Left lung (tissue), 14 donors: ENCODE measurements at places on chromosomes 2 and 18. TPM values are rescaled to one million over a fixed set of nuclear protein-coding genes. Genes with fewer than 3 reads are reported as not detected.

- no peaks in the 10 kb centered on the region for H3K4me1 ChIP-seq
- H3K36me3 ChIP-seq, result no peaks in the 10 kb centered on the region
- no peaks in the 10 kb centered on the region for H3K27me3 ChIP-seq
- DNase-seq, result no peak
Measured at GRCh38 chr2:75190271-75190990, 8.9 kb downstream of the TACR1 start.

The KCNJ3 gene
- total RNA-seq, result not detected

DNA sequence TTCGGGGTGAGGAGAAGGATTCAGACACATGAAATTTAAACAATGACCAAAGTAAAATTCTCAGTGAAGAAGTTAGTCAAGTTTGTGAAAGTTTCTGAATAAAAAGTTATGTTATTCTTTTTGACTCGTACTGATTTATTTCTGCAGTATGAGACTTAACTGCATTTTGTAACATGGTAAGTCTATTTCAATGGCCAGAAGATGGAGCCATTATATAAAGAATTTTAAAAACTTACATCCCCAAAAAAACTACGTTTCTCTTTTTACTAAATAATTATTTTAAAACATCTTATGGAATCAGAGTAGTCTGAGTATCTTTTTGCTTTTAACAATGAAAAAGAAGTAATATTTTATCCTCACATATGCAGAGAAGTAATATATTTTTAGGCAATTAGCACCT, 51.4 kb upstream of the SCN1A start:
- no peak for DNase-seq
- no peak overlapping the region for H3K4me3 ChIP-seq
- no peaks in the 10 kb centered on the region for H3K4me1 ChIP-seq
- no peak overlapping the region for H3K27ac ChIP-seq
- H3K36me3 ChIP-seq, result no peaks in the 10 kb centered on the region
- no peaks in the 10 kb centered on the region for H3K27me3 ChIP-seq

- DNase-seq, result no peak
- H3K36me3 ChIP-seq, result no peaks in the 10 kb centered on the region
- peaks cover 53% of the 10 kb centered on the region for H3K27me3 ChIP-seq
Measured at GRCh38 chr2:236876642-236877041, 209.0 kb upstream of the COPS8 start.

DNA sequence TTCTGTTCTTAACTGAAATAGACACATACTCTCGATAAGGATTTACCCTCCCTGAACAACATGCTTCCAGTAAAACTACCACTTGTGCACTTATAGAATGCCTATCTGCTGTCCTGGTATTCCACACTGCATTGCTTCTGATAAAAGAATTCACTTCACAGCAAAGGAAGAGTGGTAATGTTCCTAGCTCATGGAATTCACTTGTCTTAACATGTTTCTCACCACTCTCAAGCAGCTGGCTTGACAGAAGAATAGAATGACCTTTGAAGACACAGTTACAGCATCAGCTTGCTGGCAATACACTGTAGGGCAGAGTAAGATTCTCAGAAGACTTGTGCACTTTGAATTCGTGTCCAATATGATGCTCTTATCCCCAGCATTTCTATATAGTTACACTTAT, 524.1 kb upstream of the CNTNAP5 start:
- no peak overlapping the region for H3K4me3 ChIP-seq
- DNase-seq, result no peak
- H3K36me3 ChIP-seq, result no peaks in the 10 kb centered on the region
- no peaks in the 10 kb centered on the region for H3K4me1 ChIP-seq
- no peak overlapping the region for H3K27ac ChIP-seq

The PMAIP1 gene
- 3.0 TPM for total RNA-seq

DNA sequence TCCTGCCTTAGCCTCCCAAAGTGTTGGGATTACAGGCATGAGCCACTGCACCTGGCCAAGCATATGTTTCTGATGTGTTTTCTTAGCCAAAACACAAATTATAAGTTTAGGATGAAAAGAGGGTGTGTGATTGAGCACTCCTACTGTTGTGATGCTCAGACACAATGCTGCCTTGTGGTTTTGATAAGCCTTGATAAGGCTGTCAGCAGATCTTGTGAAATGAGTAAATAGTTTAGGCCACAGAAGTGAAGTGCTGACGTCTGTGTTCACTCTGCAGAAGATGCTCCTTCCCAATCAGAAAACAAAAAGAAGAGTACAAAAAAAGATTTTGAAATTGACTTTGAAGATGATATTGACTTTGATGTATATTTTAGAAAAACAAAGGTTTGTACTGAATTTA, 24.3 kb downstream of the NCAPH start:
- H3K4me3 ChIP-seq, result no peak overlapping the region
- peaks cover 18% of the 10 kb centered on the region for H3K36me3 ChIP-seq
- DNase-seq, result no peak
- no peak overlapping the region for H3K27ac ChIP-seq

DNA sequence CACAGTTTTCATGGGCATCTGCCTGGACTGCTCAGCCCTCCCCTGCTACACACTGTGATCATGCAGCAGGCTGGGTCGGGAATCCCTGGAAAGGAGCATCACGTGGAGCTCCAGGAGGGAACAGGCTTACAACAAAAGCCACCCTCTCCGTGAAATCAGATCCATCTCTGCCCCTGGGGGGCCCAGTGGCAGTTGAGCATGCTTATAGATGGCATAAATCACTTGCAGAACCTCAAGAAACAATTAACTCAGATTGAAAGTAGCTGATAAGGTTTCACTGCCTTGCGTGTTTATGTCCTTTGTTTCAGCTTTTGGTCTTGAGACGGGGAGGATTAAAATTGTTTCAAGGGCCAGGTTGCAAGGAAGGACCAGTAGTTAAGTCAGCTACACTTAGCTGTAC, 354.8 kb upstream of the MEIS1 start:
- no peaks in the 10 kb centered on the region for H3K27me3 ChIP-seq
- H3K4me3 ChIP-seq, result no peak overlapping the region
- H3K4me1 ChIP-seq, result no peaks in the 10 kb centered on the region

DNA sequence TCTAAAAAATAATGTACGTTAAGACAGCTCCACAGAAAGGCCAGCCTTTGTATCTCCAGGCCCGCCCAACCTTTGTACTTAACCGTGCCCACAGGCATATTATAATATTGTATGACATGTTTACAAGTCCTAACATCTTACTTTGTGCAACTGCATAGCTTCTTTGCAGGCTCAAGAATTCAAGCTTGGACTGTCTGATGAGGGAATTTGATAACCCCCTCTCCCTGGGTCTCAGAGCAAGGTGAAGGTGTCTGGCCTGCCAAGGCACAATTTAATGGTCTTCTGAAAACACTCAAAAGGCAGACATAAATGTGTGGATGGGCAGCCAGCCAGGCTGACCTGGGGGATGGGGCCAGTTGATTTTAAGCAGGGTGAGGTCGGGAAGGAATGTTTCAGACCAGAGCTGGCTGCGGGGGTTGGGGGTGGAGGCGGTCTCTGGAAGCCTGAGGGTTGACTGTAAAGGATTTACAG, 732.7 kb upstream of the FANCL start:
- H3K4me1 ChIP-seq, result no peaks in the 10 kb centered on the region
- H3K27me3 ChIP-seq, result no peaks in the 10 kb centered on the region
- no peak overlapping the region for H3K4me3 ChIP-seq
- no peaks in the 10 kb centered on the region for H3K36me3 ChIP-seq
- no peak overlapping the region for H3K27ac ChIP-seq

DNA sequence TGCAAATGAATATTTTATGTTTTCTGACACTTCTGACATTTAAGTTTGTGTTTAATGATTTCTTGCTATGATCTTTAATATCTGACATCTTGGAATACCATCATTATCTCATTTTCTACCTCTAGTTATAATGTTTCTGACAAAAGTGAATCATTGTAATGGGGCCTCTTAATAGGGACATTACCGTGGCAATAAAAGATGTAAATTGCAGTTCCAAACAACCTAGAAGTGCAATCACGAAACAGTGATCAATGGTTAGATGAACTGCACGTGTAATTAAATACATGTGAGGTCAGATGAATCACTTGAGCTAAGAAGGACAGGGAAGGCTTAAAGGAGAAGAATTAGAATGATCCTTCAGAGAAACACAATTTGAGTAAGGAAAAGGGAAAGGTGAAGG, 1078.3 kb downstream of the DPP10 start:
- no peak overlapping the region for H3K4me3 ChIP-seq
- H3K27ac ChIP-seq, result no peak overlapping the region
- H3K27me3 ChIP-seq, result no peaks in the 10 kb centered on the region
- DNase-seq, result no peak

DNA sequence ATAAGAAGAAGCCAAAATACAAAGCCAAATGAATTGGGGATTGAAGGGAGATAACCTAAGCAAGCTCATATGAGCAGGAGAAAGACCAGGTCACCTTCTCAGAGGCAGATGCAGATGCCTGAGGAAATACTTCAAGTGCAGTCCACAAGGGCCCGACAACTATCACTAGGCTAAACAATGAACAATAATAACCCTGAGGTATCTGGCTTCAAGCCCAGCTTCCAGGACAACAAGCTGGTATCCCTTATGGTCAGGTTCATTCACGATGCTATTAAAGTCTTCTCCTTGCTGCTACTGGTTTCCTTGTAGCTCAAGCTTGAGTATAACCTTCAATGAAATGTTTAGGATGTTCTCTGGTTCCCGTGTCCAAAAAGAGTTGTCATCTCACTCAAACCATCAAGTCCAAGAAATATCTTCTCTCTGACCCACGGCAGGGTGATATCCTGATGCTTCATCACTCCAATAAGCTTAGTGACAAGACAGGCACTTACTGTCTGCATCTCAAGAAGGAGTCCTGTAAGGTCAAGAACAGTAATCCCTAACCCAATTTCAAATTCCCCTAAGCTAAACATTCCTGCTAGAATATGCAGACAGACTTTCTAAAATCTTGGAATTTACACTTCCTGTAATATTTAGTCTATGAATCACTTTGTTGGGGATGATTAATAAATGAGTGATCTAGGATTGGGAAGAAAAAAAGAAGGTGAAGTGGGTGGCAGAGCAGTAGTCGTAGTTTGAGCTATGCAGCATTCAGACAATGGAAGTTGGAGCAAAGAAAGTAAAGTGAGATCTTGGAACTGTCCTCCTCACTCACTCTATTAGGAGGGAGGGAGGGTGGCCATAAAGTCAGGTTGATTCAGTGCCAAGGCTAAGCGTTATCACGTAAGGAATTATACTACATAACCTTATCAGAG, 33.1 kb downstream of the CHN1 start:
- H3K27ac ChIP-seq, result no peak overlapping the region
- no peak overlapping the region for H3K4me3 ChIP-seq
- H3K36me3 ChIP-seq, result no peaks in the 10 kb centered on the region
- no peaks in the 10 kb centered on the region for H3K4me1 ChIP-seq
- DNase-seq, result no peak
